ENCODE measurements at places on chromosomes 3 and 15.

DNA sequence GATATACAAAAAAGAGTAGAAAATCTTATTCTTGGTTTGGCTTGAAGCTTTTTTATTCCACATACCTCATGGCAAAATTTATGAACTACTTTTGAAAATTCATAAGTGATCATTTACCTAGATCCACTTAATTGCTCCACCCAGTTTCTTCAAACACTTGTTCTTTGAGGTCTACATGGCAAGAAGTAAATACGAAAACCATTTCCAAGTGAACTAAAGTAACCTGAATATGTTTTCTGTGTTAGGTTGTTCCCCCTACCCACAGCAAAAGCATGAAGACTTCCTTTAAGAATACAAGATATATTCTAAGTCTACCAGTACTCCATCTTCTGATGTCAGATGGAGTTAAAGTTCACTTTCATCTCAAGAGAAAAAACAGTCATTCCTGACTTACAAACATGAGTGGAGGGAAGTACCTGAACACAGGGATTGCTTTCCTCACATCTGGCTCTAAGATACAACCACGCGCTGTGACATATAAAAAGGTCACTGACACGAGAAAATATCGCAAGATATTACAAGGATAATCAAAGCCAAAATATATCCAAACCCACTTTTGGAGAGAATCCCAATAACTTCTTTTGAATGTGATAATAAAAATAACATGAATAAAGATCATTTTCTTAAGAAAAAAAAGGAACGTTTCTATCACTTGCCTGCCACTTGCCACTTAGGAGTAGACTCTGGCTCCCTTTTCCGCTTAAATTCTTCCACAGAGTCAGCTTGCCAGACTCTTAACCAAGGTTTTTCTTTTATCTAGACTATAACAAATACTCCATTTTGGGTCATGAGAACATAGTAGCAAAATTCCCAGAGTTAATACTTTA is 424.5 kb downstream of the TIGIT start:
- no peak for DNase-seq

DNA sequence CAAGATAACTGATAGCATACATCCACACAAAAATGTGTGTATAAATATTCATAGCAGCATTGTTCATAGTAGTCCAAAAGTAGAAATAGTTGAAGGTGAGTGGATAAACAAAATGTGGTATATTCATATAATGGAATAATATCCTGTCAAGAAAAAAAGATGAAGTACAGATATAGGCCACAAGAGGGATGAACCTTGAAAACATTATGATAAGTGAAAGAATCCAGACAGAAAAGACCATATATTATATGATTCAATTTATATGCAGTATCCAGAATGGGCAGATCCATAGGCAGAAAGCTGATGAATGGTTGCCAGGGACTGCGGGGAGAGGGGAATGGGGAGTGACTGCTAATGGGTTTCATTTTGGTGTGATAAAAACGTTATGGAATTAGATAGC is 54.3 kb upstream of the TNIK start:
- DNase-seq = no peak

GRCh38 chr3:119356646-119357045 is 62.5 kb downstream of the ARHGAP31 start:
- DNase-seq = no peak

GRCh38 chr3:183638101-183638852 is 2.9 kb downstream of the KLHL24 start:
- no peak for DNase-seq

- no peak for DNase-seq
Measured at GRCh38 chr15:30870681-30871080, 33.0 kb upstream of the FAN1 start.

DNA sequence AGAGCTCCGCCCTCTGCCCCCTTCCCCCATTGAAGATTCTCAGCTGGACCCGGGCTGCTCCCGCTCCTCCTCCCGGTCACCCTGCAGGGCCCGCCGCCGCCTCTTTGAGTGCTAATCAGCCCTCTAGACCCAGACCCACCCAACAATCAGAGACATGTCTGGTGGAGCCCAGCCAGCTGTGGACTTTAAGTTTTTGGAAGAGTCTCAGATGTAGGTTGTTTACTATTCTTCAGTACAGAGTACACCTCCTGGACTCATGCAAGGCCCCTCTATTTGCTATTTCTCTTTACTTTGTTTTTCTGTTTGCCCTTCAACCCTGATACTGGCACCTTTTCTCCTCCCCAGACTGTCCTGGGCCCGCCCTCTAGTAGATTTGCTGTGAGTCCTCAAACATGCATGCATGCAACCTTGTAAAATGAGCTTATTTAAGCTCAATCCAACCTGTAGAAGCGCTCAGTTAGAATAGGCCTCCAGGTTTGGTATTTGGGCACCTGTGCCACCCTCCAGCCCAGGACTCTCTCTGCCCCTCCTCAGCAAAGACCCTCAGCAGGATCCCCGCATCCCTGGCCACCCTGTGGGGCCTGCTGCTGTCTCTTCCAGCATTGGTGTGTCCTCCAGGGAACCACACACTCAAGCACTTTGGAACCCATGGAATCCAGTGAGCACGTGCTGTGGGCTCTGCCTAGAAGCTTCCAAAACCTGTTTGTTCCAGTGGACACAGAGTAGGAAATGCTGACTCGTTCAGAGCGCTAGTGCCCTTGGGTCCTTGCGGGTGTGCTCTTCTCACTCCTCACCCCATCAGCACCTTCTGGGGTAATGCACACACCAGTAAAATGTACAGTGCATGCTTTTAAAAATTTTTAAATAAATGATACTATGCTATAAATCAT is 4.6 kb downstream of the PRR23E start:
- DNase-seq = no peak

GRCh38 chr15:38294126-38294525 is 41.5 kb downstream of the SPRED1 start:
- DNase-seq = no peak

- no peak for DNase-seq
Measured at GRCh38 chr3:30673425-30674341, 67.3 kb downstream of the TGFBR2 start.

GRCh38 chr3:148319960-148320359 is 377.7 kb upstream of the AGTR1 start:
- no peak for DNase-seq

GRCh38 chr3:45571969-45572368 is 22.6 kb upstream of the LIMD1 start:
- DNase-seq = no peak
